ENCODE measurements at places on chromosomes 11 and 22. TPM values are rescaled to one million over a fixed set of nuclear protein-coding genes. Genes with fewer than 3 reads are reported as not detected.

The NEU3 gene
- polyA plus RNA-seq: 12.9 TPM

The OR52B2 gene
- polyA plus RNA-seq: not detected

The MTFP1 gene
- polyA plus RNA-seq: 9.8 TPM

The RFPL2 gene
- 0.10 TPM for polyA plus RNA-seq

The GLYATL1 gene
- polyA plus RNA-seq: 1.2 TPM

The FOSL1 gene
- 0.19 TPM for polyA plus RNA-seq

The GAS2L1 gene
- 10.7 TPM for polyA plus RNA-seq

The MPEG1 gene
- 8.8 TPM for polyA plus RNA-seq

The DGAT2 gene
- polyA plus RNA-seq: 0.45 TPM

The DCDC1 gene
- 0.59 TPM for polyA plus RNA-seq

The MS4A1 gene
- 0.41 TPM for polyA plus RNA-seq

The CCDC34 gene
- 17.8 TPM for polyA plus RNA-seq

The PRR33 gene
- 3.9 TPM for polyA plus RNA-seq

The SLC22A8 gene
- polyA plus RNA-seq: not detected

The CNGA4 gene
- polyA plus RNA-seq: 0.07 TPM

The PGA4 gene
- polyA plus RNA-seq: 1.4 TPM

The TBCEL gene
- 12.9 TPM for polyA plus RNA-seq

The GRAP2 gene
- polyA plus RNA-seq: 0.68 TPM

The RCOR2 gene
- 12.2 TPM for polyA plus RNA-seq

The C11orf42 gene
- 0.26 TPM for polyA plus RNA-seq

The UNC93B1 gene
- polyA plus RNA-seq: 8.7 TPM

The FERMT3 gene
- 10.5 TPM for polyA plus RNA-seq

The OR51I1 gene
- not detected for polyA plus RNA-seq

The OR8G5 gene
- not detected for polyA plus RNA-seq

The CDC42BPG gene
- 0.98 TPM for polyA plus RNA-seq

The ELMOD1 gene
- polyA plus RNA-seq: 8.5 TPM

The CASP5 gene
- 0.88 TPM for polyA plus RNA-seq

The TTC12 gene
- polyA plus RNA-seq: 11.2 TPM

The CFL1 gene
- 769 TPM for polyA plus RNA-seq

The RNH1 gene
- polyA plus RNA-seq: 89.6 TPM

The TMEM45B gene
- 9.5 TPM for polyA plus RNA-seq

The BAIAP2L2 gene
- 1.2 TPM for polyA plus RNA-seq

The POU2AF3 gene
- polyA plus RNA-seq: 6.1 TPM

The OR2AG2 gene
- not detected for polyA plus RNA-seq

The MYRF gene
- polyA plus RNA-seq: 1.2 TPM

The GNG3 gene
- 0.46 TPM for polyA plus RNA-seq

The CNTF gene
- 0.91 TPM for polyA plus RNA-seq

The TBX10 gene
- polyA plus RNA-seq: not detected

The MOGAT2 gene
- polyA plus RNA-seq: not detected

The TRPC6 gene
- polyA plus RNA-seq: 11.8 TPM

The HPX gene
- polyA plus RNA-seq: 3.1 TPM

The IGSF9B gene
- polyA plus RNA-seq: 8.2 TPM

The SPDYC gene
- 0.16 TPM for polyA plus RNA-seq
